ENCODE measurements at places on chromosomes 12 and 14.

GRCh38 chr12:94643606-94644005, 6.8 kb downstream of the TMCC3 start:
- no peak for DNase-seq

DNA sequence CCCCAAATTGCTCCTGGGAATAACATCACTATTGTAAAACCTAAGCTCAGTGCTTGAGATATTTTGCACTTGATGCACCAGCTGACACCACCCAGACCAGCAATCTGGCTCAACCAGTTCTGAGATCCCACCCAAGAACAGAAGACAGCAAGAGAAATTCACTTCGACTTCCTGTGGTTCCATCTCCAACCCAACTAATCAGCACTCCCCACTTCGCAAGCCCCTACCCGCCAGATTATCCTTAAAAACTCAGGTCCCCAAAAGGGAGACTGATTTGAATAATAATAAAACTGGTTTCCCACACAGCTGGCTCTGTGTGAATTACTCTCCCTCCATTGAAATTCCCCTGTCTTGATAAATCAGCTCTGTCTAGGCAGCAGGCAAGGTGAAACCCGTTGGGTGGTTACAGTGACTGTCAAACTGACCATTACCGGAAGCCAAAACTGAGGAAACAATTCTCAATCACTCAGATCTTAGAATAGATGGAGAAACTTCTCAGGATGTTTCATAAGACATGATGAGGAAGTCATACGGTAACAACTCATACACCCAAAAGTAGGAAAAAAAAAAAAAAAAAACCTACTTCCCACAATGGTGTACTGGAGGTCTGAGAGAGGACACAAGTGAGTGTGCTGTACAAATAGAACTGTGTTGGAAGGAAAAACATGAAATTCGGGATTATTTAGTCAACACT, 92.4 kb downstream of the TMTC1 start:
- no peak for DNase-seq

DNA sequence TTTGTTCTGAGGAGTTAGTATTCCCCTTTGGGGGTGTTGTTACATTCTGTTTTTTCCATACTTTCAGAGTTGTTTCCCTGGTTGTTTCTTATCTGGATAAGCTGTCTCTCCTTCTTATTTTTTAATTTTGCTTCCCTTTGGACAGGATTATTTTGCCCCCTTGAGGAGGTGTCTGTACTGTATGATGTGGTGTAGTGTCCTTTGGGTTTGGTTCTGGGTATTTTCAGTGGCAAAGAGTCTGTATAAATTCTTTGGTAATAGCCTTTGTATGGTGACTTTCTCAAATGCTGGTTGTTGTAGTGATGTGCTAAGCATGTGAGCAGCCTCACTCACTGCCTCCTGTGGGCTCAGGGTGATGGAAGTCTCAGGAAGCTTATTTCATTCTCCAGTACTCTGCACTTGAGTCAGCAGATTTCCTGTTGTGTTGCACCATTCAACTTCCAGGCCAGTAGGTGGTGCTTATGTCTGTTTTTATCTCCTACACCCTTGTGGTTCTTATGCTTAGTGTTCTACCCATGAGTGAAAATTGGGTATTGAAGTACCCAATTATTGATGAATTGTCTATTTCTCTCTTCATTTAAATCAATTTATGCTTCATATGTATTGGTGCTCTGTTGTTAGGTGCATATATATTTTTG, 103.3 kb upstream of the PMCH start:
- DNase-seq: no peak

GRCh38 chr14:90184571-90185266, 71.6 kb upstream of the PSMC1 start:
- no peak for DNase-seq

All from AG04449 (cell line).